ENCODE measurements at places on chromosomes 16 and 17.

DNA sequence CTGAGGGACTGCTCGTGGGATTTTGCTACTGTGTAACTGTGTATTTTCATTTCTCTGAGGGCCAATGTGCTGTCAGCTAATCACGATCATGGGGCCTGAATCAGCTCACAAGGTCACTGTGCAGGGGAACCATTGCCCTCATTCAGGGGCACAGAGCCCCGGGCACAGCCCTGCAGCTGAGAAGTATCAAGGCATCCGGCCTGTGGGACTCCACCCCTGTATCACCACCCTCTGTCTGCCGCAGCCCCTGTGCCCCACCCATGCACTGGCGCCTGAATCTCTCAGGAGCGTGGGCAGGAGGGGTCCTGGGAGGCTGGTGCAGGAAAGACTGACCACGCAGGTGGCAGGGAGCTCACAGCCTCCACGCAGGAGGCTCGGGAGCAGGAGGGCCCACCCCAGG is 43.4 kb upstream of the RASD1 start:
- DNase-seq: no peak

DNA sequence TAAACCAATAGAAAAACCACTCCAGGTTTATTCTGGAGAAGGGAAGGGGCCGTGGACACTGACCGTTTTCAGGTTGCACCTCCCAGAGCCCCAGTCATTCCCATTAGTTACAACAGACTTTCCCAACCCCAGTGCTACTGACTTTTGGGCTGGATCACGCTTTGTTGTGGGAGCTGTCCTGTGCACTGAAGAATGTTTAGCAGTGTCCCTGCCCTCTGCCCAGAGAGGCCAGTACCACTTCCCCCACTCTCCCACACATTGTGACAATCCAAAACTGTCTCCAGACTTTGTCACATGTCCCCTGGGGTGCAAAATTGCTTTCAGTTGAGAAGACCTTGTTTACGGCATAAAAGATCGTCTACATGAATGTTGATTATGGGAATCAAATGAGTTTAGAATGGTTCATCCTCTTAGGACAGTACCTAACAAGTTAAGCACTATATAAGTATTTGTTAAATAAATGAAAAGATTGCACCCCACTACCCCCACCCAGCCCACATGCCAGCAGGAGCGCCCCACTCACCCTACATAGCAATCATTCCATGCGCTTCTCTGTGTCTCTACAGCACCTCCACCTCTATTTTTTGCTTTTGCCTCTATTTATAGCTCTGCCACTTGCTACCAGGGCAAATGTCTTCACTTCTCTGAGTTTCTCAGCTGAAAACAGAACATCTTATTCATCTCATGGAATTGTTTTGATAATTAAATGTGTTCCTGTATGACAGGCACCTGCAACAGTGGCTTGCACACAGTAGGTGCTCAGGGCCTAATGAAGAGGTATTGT is 104.9 kb downstream of the AXIN2 start:
- DNase-seq: no peak

DNA sequence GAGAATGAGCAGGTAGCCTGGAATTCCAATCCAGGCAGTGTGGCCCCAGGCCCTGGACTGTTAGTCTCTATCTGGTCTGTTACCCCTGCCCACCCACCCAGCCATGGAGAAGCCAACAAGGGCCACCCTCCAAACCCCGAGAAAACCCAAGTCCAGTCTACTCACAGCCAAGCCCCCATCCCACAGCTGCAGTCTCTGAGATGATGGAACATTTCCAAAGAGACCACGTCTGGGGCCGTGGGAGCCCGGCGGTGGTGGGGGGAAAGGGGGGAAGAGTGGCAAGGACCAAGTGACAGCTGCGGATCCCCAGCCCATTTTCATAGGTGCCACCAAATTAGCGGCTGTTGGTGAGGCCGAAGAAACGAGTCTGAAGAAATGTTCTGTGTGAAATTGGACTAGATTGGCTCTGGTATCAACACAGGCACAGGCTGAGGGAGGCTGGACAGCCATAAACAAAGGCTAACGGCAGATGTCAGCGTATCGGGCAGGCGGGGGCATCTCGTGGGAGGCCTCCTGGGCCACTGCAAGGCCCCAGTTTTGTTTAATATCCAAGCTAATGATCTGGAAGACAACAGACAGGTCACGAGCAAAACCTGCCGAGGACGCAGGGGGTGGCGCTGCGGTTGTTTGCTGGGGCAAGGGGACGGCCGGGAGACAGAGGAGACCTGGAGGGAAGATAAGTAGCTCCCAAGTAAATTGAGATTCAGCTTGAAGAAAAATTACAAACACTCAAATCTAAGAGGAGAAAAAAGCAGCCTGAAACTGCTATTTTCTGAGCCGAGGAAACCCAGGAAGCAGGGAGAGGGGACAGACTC is 53.4 kb downstream of the RBFOX3 start:
- no peak for DNase-seq

DNA sequence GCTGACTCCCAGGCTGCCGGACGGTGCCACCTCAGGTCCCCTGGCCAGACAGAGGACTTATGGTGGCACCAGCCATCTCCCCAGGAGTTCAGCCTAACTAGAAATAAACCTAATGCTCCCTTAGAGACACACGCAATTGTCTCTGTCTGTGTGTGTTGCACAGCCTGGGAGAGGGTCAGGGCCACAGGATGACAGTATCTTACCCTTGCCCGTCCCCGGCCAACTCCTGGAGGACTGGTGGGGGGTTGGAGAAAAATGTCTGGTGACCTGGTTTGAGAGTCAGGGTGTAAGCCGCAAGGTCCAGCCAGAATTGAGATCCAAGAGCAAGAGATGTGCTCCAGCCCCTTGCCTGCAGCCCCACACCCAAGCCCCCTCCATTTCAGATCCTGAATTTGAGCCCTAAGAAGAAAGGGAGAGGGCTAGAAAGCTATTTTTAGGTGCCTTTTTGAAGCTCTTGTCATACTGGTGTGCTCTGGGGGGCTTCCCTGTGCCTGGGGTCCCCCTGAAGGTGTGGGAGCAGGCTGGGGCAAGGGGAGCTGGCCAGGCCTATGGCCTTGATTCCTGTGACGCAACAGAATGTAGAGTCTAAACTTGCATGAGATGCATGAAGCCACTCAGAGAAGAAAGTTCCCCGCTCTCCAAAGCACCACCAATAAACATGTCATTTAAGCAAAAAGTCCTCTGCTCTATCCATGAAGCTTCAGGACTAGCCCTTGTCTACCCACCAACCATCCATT is 12.9 kb downstream of the ZNF319 start:
- DNase-seq: no peak

- DNase-seq: no peak
Observed at GRCh38 chr16:78505036-78505435, 405.6 kb downstream of the WWOX start.

Measured in COLO829 (cell line).